ENCODE measurements at places on chromosomes 1 and 21.

- DNase-seq: no peak
These were observed 80.9 kb upstream of the ZC3H12A start for GRCh38 chr1:37393173-37394120.

DNA sequence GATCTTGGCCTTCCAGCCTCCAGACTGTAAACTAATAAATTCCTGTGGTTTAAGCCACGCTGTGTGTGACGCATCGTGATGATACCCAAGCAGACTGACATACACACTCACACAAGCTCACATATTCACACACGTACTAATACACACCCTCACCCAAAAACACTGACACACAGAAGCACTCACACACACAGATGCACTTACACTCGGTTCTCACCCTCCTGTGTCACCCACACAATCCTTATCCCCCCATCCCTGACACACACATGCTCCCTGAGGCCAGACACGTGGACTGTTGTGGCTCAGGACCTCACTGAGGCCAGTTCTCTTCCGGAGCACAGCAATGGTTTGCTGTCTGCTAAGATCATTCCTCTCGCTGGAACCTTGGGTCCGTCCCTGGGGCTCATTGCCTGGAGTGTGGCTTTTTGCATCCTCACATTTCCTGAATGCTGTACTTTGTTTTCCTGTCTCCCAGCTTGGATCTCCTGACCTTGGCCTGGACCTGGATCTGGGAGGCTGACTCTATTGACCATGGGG, 76.9 kb upstream of the LYST start:
- no peak for DNase-seq

- DNase-seq: no peak
These were observed 9.3 kb downstream of the SLC25A24 start for GRCh38 chr1:108190686-108191416.

DNA sequence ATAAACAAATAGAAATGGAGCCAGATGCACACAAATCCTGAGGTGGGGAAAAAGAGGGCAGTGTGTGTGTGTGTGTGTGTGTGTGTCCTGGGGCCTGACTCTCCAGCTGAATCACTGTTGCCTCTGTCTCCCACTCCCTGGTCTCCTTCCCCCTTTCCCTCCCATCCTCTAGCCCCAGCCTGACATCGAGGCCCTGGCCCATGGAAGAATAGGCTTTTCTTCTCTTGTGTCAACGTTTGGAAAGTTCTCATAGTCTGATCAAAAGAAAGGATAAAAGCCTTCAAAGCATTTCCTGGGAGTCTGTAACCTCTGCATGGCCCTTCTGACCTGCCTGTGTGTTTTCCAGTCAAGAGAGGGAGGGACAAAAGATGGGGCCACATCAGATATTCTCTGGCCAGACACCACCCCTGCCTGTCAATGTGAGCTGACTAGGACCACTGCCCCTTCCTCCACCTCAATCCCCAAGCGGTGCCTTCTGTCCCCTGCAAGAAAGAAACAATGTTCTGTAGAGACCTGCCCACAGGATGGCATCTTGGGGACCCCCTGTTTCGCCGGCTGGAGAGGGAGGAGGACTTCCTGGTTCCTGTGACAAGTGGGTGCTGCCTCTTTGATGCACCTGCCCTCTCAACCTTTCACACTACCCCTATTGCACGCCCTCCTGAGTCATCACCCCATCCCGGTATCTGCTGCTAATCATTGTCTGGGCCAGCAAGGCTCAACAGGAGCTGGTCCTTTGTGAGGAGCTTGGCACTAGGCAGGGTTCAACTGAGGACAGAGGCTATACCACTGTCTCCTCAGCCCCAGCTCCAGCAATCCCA, 16.2 kb downstream of the KCNJ10 start:
- DNase-seq: no peak

DNA sequence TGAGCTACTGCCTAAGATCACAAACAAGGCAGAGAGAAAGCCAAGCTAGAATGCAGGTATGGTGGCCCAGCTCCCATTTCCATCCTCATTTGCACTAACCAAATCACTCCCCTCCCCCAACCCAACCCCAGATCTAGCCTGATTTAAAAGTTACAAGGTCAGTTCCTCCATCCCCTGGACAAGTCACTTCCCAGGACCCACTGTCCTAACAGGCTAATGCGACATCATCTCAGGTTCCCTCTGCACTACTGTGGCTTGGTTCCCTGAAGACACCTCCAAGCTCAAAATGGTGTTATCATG, 2.4 kb downstream of the F11R start:
- no peak for DNase-seq

Measured in GM13977 (cell line).